ENCODE measurements at places on chromosomes 6 and 20.

DNA sequence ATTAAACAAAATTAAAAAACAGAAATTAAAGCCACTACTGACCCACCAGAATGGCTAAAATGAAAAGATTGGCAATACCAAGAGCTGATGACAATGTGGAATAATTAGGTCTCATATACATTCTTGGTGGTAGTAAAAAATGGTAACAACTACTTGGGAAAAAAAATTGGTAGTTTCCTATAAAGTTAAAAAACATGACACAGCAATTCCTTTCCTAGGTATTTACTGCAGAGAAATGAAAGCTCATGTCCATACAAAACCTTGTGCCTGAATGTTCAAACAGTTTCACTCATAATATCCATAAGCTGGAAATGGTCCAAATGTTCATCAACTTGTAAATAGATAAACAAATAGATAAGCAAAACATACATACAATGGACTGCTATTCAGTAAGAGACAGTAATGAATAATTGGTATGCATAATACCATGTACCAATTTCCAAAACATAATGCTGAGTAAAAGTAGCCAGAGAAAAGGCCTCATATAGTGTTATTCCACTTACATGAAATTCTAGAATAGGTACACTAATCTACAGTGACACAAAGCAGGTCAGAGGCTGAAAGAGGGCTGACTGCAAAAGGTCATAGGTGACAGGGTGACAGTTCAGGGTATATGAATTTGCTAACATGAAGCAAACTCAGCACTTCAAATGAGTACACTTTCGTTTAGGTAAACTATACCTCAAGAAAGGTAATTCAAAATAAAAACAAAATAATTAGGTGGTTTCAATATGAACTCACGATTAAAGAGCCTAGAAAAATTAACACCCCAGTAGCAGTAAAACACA lies 53.0 kb downstream of the B3GAT2 start:
- DNase-seq = no peak

- DNase-seq = no peak
Measured at GRCh38 chr20:10472871-10473270, 37.8 kb downstream of the SLX4IP start.

DNA sequence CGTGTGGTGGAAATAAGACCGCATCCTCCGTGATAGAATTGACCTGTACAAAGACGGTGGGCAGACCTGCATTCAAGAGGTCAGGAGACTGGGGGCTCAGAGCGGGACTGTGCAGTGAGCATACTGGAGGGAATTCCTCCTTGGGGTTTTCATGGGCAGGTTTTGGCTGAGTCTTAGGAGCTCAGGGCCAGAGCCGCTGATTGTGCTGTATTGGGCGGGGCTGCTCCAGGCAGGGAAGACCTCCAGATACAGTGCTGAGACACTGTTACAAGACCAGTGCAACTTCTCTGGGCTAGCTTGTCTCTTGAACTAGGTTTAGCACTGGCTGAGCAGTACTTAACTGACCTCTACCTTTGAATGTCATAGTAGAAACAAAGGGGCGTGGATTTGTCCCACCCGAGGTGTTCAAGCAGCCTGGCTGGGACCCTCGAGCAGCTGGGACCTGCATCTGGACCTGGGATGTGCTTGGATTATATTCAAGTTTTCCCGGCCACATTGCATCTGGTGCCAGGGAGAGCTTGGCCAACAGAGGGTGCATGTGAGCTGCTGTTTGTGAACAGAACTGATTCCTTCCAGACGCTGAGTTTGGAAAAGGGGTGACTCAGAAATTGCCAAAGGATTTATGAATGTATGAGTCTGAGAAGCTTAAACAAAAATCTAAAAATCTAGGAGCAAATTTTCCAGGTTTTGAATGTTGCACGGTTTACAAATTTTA lies 33.4 kb upstream of the SLC22A1 start:
- DNase-seq = no peak

GRCh38 chr6:136611746-136612145 lies 61.5 kb upstream of the MAP7 start:
- DNase-seq = no peak

DNA sequence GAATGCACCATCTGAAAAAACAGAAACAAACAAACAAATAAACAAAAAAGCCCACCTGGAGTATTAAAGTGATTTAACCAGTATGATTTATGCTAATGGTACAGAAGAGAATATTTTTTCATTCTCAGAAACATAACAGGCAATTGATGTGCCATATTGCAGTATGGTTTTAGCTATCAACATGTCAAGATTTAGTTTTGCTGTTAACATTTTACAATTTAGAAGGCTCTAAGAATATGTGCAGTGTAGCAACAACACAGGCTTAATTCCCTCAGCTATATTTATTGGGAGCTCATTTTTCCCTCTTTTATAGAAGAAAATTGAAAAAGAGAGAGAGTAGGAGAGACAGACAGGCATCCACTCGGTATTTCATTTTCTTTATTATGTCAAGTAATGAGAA lies 1022.7 kb upstream of the CITED2 start:
- no peak for DNase-seq

DNA sequence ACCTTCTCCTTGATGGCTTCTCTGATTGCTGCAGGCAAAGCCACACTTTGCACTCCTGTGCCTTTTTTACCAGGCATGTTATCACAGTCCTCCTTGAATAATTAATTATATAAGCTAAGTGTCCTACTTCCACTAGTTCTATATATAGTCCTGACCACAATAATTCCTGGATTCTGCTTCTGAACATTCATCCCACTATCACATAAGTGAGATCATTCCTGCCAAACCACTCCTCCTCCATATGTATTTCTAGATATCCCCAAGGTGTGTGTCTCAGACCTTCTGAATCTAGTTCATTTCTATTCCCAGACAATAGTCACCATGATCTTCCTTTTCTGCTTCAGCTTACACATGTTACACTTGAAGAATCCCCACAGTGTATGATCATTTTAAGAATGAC lies 1237.5 kb upstream of the MAP3K7 start:
- no peak for DNase-seq

GRCh38 chr6:21713481-21713880 lies 119.9 kb downstream of the SOX4 start:
- DNase-seq = no peak

DNA sequence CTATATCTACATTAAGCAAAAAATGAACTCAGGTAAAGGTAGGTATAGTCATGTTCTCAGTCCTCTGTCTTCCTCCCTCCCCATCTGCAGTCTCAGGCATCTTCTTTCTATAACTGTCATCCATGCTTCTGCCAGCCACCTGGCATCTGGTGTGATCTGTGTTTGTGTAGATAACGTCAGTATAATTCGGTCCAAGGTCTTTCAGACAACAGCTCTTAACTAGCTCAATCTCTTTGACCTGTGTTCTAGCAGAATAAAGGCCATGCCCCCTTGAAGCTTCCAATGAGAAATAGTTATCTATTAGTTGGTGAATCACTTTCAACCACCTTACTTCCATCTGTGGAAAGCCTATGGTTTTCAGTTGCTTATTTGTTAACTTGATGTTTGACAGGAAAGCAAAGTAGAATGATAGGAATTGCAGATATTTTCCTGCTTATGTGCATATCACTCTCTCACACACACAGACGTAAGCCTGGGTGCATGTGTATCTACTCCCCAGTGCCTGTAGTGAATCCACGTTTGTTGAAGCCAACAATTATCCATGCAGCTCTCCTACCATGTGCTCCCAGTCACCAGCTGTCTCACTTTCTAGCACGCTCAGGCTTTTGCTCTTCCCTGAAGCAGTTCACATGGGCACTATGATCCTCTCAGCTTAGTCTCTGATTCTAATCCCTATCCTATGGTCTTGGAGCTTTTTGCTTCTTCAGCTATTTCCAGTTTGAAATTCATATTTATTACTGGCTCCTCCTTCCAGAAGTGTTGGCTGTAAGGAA lies 433.7 kb upstream of the MANEA start:
- DNase-seq = no peak

GRCh38 chr6:139308936-139309603 lies 17.3 kb upstream of the TXLNB start:
- DNase-seq = no peak

DNA sequence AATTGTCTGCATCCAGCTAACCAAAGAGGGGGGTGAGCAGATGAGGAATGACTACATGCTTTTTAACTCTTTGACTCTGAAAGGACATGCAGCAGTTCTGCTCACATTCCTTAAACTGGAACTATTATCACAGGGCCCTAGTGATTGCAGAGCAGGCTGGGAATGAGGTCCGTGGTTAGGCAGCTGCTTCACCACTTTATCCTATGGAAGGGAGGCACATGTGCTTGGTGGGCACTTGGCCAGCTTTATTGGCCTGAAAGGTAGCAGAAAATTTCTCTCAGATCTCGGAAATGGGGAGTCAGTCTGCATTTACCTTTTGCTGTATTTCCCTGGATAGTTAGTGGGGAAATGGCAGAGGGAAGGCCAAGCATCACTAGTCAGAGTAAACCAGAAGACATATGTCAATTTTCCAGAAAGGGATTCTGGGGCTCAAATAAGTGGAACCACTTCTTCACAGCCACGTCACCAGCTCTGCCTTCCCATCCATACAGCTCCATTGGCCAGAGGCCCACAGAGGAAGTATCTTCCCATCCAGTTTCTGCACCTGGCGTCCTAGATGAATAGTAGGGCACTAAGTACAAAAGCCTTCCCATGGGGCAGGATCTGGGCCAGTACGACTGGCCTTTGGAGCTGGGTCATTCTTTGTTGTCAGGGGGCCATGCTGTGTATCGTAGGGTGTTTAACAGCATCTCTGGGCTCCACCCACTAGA lies 444.8 kb downstream of the PTPRT start:
- no peak for DNase-seq

GRCh38 chr6:129491436-129491835 lies 218.5 kb downstream of the ARHGAP18 start:
- DNase-seq = peak; percentile 25

DNA sequence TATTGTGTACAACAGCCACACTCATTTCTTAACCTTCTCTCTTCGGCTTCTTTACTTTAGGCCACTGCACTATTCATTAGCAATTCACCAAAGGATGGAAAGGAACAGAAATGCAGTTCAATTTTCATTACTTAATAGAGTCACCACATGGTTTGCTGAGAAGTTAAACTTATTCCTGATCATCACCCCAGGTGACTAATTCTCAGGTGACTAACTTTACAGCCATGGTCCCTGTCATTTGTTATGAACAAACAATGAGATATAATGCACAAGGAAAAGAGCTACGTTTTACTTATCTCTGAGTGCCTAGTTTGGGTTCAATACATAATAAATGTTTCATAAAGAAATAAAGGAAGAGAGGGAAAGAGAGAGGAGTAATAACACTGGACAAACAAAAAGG lies 45.8 kb upstream of the DST start:
- no peak for DNase-seq

DNA sequence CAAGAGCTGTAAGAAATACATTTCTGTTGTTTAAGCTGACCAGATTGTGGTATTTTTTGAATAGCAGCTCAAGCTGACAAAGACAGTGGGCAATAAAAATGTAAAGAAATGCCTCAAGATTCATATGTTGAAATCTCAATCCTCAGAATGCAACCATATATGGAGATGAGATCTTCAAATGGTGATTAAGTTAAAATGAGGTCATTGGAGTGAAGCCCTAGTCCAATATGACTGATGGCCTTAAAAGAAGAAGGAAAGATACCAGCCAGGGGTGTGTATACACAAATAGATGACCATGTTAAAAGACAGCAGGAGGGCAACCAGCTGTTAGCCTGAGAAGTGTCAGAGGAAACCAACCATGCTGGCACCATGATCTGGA lies 7.1 kb upstream of the DDO start:
- no peak for DNase-seq

GRCh38 chr6:21556968-21557721 lies 36.4 kb upstream of the SOX4 start:
- no peak for DNase-seq

DNA sequence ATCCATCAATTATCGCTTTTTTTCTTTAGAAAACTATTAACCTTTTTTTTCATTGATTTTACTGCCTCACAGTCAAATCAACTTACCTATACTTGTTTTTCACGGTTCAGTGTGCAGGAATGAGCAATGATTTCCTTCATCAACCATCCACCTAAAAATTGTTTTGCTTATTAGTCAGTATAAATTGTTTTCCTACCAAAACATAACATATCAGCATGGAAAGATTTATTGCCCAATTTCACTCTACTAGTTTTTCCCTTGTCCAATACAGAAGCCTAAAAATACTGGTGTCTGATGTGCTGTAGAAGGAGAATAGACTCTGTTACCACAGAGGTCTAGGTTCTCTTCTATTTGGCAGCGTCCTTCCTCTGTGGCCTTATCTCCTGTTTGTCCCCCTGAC lies 558.2 kb upstream of the CITED2 start:
- DNase-seq = no peak

GRCh38 chr6:137894779-137895385 lies 27.8 kb downstream of the TNFAIP3 start:
- DNase-seq = no peak

DNA sequence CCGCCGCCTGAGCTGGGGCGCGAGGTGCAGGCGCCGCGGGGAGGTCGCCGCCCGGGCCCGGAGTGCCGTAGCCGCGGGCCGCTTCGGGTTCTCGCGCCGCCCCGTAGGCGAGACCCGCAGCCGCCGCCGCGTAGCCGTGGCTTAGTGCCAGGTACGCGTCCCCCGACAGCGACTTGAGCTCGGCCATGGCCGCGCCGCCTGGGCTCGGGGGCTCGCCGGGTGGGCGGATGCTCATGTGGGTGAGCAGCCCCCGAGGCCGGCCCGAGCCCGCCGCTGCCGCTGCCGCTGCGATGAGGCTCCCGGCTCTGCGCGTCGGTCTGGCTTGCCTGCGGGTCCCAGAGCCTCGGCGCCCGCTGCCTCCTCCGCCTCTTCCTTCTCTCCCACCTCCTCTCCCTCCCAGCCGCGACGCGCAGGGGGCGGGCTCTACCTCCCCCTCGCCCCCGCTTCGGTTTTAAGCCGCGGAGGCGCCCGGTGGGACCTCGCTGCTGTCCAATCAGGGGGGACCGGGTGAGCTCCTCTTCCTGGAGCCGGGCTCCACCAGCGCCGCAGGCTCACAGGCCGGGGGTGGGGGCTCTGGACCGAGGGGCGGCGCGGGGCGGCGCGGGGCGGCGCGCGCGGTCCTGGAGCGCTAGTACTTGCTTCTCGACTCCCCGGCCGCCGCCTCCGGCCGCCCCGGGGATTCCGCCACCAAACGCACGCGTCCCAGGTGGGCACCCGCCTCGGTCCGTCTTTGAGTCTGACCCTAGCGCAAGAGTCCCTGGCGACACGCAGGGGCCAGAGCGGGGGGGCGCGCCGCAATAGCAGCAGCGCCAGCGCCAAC lies at the start of gene BHLHE23:
Gene BHLHE23, minus strand, starts transcription at position 425 of the 820 bp plus-strand sequence. Its CDS starts 190 bp downstream, at position 235.
- peak; percentile 29 for DNase-seq

GRCh38 chr20:49785852-49786175 lies 26.8 kb upstream of the SLC9A8 start:
- DNase-seq = no peak

DNA sequence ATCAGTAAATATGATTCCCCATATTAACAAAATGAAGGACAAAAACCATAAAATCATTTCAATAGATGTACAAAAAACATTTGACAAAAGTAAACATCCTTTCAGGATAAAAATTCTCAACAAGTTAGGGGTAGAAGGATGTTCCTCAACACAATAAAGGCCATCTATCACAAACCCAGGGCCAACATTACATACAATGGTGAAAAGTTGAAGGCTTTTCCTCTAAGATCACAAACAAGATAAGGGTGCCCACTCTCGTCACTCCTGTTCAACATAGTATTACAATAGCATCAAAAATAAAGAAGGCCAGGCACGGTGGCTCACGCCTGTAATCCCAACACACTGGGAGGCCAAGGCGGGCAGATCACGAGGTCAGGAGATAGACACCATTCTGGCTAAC lies 22.6 kb upstream of the ASF1A start:
- DNase-seq = no peak

GRCh38 chr6:69027861-69028260 lies 392.8 kb downstream of the ADGRB3 start:
- DNase-seq = no peak
